ENCODE measurements at places on chromosomes 6 and 20.

- no peak overlapping the region for H3K4me3 ChIP-seq
- no peaks in the 10 kb centered on the region for H3K4me1 ChIP-seq
- no peaks in the 10 kb centered on the region for H3K27me3 ChIP-seq
- no peaks in the 10 kb centered on the region for H3K36me3 ChIP-seq
Observed at GRCh38 chr6:165317723-165318122, 8.3 kb upstream of the C6orf118 start.

DNA sequence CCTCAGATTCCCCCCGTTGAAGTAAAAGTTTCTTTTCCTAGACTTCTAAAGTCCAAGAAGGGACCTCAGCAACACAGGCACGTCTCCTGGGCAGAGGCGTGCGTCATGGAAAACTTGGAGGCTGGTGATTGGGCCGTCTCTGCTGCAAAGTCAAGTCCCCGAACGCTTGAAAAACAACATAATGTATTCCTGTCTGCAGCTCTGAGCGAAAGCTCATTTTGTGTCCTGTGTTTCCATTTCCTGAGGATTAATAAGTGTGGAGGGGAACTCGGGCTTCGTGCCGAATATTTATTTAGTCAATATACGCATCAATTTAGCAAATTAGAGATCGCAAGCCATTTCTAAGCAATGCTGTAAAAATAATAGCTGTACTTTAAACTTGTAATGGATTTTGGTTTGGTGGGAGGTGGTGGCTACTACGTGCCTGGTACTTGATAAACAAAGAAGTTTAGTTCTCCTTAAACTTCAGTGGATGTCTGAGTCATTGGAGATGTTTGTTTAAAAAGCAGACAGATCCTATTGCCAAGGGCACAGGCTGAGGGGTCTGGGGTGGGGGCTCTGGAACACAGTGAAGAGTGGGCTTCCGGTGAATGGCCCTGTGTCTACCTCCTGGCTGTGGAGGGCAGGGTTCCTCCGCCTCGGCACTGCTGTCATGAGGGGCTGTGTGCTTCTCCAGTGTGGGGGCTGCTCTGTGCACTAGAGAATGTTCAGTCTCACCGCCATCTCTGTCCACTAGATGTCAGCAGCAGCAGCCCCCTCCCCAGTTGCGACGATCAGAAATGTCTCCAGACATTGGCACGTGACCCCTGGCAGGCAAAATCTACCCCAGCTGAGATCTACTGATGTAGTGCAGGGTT, 21.8 kb downstream of the PCK1 start:
- H3K36me3 ChIP-seq = no peaks in the 10 kb centered on the region
- H3K4me1 ChIP-seq = no peaks in the 10 kb centered on the region
- DNase-seq = peak; percentile 72
- no peak overlapping the region for H3K4me3 ChIP-seq
- no peaks in the 10 kb centered on the region for H3K27me3 ChIP-seq

GRCh38 chr6:6277413-6277812, 43.0 kb downstream of the F13A1 start:
- no peak overlapping the region for H3K27ac ChIP-seq
- no peak for DNase-seq
- no peaks in the 10 kb centered on the region for H3K4me1 ChIP-seq
- H3K36me3 ChIP-seq = no peaks in the 10 kb centered on the region

- H3K36me3 ChIP-seq = no peaks in the 10 kb centered on the region
- no peaks in the 10 kb centered on the region for H3K27me3 ChIP-seq
- peaks cover 5% of the 10 kb centered on the region for H3K4me1 ChIP-seq
Observed at GRCh38 chr6:16973051-16973450, 128.8 kb upstream of the STMND1 start.

DNA sequence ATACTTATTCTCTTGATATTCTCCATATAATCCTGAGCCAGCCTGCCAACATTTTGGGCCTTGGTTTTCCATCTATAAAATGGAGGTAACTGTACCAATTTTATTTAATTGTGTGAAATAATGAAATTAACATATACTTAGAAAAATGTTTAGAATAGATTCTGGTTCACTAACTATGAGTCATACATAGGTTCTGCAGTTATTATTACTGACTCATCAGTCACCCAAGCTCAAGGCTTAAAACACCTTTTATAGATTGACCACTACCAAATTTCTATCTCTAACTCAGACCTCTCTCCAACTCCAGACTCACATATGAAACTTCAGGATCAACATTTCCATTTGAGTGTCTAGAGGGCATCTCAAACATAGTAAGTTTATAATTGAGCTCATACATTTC, 1277.2 kb upstream of the GJE1 start:
- H3K36me3 ChIP-seq = no peaks in the 10 kb centered on the region
- no peak overlapping the region for H3K27ac ChIP-seq
- H3K27me3 ChIP-seq = no peaks in the 10 kb centered on the region
- H3K4me3 ChIP-seq = no peak overlapping the region

DNA sequence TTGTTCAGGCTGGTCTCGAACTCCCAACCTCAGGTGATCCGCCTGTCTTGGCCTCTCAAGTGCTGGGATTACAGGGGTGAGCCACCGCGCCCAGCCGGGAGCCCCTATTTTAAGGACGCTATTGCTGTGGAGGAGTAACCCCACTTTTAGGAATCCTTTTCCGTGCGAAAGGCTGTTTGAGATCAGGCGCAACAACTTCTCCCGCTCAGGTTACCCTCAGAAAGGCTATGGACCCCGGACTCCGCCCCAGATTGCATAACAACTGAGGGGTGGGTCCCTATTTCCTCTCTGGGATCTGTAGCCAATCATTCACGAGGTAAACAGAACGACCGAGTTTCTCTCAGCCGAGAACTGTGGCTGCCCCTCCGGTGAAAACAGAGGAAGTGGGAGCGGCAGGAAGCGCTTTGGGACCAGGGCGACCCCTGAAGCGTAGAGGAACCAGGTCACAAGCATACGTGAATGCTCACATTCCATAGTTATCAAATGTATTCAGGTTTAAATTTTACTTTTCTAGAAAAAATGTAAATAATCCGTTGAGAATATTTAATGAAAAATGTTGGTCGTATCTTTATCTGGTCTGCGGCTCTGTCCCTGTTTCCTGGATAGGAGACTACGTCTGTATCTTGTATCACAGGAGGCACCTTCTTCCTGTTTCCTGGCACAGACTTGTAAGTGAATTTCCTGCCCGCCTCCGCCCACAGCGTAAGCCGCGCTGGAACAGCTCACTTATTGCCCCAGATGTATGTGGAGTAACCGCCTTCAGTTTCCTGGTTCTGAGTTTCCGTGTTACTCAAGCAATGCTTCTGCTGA, 26.8 kb downstream of the HLA-E start:
- peak overlapping the region; percentile 77 for H3K4me3 ChIP-seq
- H3K36me3 ChIP-seq = no peaks in the 10 kb centered on the region
- H3K27me3 ChIP-seq = no peaks in the 10 kb centered on the region
- peak; percentile 94 for DNase-seq
- no peak overlapping the region for H3K27ac ChIP-seq

DNA sequence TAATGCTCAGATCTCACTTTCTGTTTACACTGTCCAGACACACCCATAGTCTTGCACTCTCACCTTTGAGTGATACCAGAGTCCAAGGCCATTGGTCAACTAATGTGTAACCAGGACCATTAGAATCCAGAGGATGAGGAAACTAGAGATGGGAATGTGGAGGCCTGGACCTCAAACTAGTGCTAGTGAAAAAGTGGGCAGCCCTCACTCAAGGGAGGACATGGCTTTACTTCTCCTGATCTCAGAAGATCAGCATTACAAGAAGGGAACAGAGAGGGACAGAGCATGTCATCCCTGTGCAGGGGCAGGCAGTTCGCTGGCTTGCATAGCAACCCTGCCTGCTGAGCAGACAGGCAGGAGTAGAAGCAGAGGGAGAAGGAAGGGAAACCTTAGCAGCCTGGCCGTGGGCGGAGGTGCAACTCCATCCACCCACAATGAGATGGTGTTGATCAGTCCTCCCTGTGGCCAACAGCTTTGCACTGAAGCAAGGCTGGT, 22.6 kb upstream of the XRN2 start:
- no peaks in the 10 kb centered on the region for H3K27me3 ChIP-seq
- H3K4me3 ChIP-seq = no peak overlapping the region
- H3K27ac ChIP-seq = no peak overlapping the region
- DNase-seq = no peak
- H3K4me1 ChIP-seq = no peaks in the 10 kb centered on the region
- no peaks in the 10 kb centered on the region for H3K36me3 ChIP-seq

GRCh38 chr6:168113226-168113625, 34.2 kb upstream of the FRMD1 start:
- H3K4me3 ChIP-seq = no peak overlapping the region
- H3K27ac ChIP-seq = no peak overlapping the region
- no peaks in the 10 kb centered on the region for H3K4me1 ChIP-seq
- no peaks in the 10 kb centered on the region for H3K36me3 ChIP-seq
- H3K27me3 ChIP-seq = no peaks in the 10 kb centered on the region
- no peak for DNase-seq
